Activated CD4-positive, alpha-beta T cell treated with anti-CD3 and anti-CD28 coated beads for 4 hours (primary cell): ENCODE measurements at places on chromosomes 13 and 19.
A peak's percentile ranks its signal among the peaks of the same experiment; 100 is the strongest.

- no peak for DNase-seq
Observed at GRCh38 chr13:30923418-30923817, 9.0 kb upstream of the TEX26 start.

GRCh38 chr13:108877300-108877699 lies 247.9 kb downstream of the MYO16 start:
- DNase-seq, result no peak

GRCh38 chr13:41909506-41909905 lies 51.4 kb downstream of the VWA8 start:
- DNase-seq, result no peak

DNA sequence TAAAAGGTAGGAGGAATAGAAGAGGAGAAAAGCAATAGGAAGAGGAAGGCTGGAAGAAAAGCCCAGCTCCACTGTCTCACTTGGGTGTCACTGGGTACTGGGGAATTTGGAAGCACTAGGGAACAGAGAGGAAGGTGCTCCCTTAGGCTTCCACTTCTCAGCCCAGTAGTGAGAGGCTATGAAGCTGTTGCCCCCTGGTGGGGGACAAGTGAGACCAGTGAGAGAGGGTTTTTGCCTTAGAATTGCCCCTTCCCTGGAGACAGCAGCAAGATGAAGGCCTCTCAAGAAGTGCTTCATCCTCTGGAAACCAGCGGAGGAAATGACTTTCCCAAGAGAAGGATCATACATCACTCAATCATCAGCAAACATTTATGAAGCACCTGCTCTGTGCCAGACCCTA lies 4.7 kb upstream of the ZNF606 start:
- DNase-seq, result no peak

GRCh38 chr13:24203811-24204210 lies 43.3 kb downstream of the SPATA13 start:
- no peak for DNase-seq

DNA sequence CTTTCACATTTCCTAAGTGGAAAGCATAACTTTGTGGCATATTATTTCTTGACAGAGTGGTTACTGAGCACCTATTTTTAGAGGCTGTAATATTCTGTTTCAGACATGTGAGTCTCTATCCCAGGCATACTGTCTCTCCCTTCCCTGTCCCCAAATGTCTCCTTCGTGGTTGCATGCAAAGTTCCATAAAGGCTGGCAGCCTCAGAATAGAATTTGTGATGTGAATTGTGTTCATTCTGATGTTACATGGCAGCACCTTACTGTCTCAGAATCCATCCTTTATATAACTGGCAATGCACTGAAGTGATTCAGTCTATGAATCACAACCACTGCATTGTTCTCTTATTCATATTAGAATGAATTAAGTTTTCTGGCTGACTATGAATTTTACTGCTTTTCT lies 89.0 kb upstream of the SLC7A1 start:
- DNase-seq, result no peak

- no peak for DNase-seq
Observed at GRCh38 chr19:55220525-55220924, 8.0 kb downstream of the TMEM86B start.

- DNase-seq, result no peak
Observed at GRCh38 chr19:29395111-29395733, 130.6 kb upstream of the VSTM2B start.

- no peak for DNase-seq
Observed at GRCh38 chr19:45297674-45298073, 25.0 kb downstream of the CKM start.

DNA sequence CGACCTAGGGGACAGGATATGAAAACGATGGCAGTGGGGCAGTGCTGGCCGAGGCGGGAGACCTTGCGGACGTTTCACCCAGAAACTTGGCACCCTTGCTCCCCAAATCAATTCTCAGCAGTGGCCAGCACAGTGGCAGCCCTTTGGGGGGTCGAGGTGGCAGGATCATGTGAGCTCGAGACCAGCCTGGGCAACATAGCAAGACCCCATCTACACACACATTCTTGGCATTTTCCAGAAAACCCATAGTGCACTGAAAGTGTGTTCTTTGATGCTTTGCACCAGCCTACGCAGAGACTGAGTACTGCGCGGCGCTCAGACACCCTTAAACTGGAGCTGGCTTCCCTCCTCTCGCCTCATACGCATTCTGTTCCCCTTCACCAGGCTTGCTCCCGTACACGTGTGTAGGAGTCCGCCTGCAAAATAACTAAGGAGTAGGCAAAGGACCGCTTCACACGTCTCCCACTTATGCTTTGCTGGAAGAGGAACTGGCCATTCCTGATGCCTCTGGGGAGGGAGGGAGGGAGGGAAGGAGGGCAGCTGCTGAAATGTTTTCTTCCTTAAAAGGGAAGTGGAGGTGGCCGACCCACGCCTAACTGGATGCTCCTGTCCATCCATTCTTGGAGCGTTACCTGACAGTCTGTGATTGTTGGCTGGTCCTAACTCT lies 23.5 kb upstream of the MIER2 start:
- DNase-seq, result no peak

GRCh38 chr19:30017172-30017571 lies 75.1 kb downstream of the URI1 start:
- DNase-seq, result no peak

- no peak for DNase-seq
Observed at GRCh38 chr13:46315491-46316075, 71.5 kb downstream of the RUBCNL start.

DNA sequence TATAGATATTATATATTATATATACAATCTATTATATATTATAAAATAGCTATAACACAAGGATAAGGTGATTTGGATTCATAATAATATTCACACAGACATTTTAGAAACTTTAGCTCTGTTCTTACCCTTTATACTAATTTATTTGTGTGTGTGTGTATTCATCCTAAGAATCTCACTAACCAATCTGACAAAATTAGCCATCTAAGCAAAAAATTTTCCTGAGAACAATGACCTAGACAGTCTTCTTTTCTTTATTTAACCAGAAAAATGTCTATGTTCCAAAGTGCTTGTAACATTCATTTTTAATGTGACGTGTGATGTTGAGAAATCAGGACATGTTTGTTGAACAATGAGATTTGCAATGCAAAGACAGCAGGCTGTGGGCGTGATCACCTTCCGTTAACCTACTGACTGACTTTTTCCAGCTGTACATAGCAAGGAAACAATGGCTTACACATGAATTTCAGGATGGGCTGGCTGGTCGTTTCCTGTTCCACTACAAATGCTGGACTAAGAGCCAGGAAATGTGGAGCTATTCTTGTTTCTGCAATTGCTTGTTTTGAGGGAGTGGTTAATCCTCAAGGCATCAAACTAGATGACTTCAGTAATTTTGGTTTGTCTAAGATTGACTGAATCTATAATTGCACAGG lies 634.6 kb upstream of the ARGLU1 start:
- no peak for DNase-seq

- no peak for DNase-seq
Observed at GRCh38 chr19:6720369-6721137, at the start of gene C3. Gene C3 (minus strand): TSS chr19:6720650. CDS start chr19:6720589, 61 bp downstream.

DNA sequence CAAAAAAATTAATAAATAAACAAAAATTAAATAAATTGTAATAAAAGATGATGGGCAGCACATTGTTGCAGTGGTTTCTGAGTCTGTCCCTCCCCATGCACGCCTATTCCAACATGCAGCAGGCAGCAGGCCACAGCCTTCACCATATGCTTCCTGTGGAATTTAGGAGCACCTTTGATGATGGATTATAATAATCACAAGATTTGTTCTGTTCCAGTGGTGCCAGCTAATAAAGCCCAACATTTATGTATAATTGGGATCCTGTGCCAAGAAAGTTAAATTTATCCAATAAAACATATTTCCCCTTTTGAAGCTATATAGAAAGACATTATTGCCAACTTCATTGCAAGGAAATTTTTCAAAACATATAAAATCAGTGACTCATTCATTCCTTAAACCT lies 328.6 kb downstream of the FGF14 start:
- no peak for DNase-seq

- no peak for DNase-seq
Observed at GRCh38 chr13:93079294-93079693, 147.3 kb upstream of the GPC6 start.

- no peak for DNase-seq
Observed at GRCh38 chr13:95153647-95154412, 147.4 kb downstream of the ABCC4 start.

DNA sequence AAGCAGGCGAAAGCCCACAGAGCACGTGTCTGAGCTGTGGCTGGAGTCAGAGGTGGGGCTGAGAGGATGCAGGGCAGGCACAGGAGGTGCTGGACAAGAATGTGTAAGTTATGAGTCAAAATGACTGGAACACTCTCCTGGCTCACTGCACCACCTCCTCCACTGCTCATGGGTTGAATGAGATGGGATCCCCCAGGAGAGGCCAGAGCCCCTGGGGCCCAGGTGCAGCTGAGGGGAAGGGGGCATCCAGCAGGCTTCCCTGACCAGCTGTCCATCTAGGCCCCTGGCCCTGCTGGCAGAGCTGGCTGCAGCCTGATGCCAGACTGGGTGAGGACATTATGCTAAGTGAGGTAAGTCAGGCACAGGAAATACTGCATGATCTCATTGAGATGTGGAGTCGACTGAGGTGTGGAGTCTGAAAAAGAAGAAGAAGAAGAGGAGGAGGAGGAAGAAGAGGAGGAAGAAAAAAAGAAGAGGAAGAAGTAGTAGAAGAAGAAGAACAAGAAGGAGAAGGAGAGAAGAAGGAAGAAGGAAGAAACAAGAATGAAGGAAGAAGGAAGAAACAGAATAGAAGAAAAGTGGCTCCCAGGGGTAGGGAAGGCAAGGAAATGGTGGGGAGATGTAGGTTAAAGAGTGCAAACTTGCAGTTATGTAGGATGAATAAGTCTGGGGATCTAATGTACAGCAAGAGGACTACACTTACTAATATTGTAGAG lies 747.4 kb downstream of the UQCRFS1 start:
- DNase-seq, result no peak

- no peak for DNase-seq
Observed at GRCh38 chr19:31597616-31598015, 248.4 kb upstream of the TSHZ3 start.

- DNase-seq, result peak; percentile 45
Observed at GRCh38 chr19:39407660-39408391, 1.2 kb downstream of the ZFP36 start.

- DNase-seq, result no peak
Observed at GRCh38 chr13:51786425-51787265, 17.3 kb downstream of the DHRS12 start.

DNA sequence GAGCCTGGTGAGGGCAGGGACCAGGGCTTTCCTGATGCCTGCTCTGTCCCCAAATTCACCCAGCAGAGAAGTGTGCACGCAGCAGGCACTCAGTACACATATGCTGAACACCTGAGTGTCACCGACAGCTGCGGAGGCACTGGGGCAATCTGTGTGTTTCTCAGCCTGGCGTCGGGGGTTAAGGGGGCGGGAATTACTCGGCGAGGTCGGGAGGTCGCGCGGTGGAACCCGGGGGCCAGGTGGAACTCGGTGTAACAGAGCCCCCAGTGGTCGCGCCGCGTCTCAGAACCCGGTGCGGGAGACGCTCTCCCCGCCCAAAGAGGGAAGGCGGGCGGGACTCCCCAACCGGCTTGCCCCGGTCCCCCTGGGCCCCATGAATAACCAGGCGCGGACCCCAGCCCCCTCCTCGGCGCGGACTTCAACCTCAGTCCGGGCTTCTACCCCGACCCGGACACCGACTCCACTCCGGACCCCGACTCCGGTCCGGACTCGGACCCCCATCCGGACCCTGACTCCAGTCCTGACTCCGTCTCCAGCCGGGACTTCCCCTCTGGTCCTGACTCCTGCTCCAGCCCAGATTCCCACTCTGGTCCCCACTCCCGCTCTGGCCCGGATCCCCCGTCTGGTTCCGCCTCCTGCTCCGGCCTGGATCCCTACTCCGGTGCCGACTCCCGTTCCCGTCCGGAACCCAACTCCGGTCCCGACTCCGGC lies at the start of gene SELENOV:
Gene SELENOV (plus strand): TSS at position 300 of the 711 bp plus-strand sequence. CDS start 74 bp downstream, at position 374.
- DNase-seq, result no peak

DNA sequence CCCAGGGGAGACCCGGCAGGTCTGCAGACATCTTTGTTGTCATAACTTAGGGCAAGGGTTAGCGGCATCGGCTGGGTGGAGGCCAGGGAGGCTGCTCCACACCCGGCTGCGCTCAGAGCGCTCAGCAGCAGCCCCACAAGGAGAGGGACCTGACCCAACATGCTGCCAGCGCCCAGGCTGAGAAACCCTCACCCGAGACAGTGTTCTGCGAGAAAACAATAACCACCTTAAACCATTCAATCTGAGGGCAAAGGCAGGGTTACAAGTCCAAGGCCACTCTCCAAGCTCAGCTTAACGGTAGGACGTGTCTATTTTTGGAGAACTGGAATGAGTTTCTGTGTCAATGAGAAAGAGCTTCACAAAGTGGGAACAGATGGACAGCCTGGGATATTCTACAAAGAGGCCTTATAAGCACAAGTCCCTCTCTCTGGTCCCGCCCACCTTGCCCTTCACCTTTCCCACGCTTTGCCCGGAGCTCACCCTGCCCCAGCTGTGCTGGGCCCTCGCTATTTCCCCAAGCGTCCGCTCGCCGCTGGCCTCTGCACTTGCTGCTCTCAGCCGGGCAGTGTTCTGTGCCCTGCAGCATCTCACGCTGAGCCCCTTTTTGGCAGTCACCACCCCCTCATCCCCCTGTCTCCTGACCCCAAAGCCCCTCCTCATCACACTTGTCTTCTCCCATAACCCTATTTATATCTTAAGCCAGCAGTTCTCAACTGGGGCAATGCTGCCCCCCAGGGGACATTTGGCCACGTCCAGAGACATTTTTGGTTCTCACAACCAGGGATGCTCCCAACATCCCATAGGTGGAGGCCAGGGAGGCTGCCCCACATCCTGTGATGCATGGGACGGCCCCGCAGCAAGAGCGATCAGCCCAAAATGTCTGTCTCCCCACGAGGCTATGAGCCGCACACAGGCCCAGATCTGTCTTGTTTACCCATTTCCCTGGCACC lies 17.6 kb downstream of the PPP1R12C start:
- DNase-seq, result no peak

DNA sequence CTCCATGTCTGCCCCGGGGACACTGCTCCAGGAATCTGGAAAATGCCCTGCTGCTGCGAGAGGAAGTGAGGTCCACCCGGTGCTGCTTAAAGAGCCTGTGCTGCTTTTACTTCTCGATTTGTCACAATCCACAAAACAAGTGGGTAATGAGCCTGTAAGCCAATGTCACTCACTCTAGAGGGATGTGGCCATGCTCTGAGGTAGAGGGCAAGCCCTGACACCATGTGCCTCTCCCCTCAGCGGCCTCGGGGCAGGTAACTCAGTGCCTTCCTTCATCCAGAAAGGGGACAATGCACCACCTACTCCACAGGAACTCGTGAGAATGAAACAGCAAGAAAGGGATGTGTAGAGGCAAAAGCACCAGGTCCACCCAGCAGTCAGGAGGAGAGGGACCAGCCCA lies 106.2 kb downstream of the TUBA3C start:
- no peak for DNase-seq

GRCh38 chr19:46736531-46737297 lies 9.1 kb upstream of the FKRP start:
- no peak for DNase-seq

DNA sequence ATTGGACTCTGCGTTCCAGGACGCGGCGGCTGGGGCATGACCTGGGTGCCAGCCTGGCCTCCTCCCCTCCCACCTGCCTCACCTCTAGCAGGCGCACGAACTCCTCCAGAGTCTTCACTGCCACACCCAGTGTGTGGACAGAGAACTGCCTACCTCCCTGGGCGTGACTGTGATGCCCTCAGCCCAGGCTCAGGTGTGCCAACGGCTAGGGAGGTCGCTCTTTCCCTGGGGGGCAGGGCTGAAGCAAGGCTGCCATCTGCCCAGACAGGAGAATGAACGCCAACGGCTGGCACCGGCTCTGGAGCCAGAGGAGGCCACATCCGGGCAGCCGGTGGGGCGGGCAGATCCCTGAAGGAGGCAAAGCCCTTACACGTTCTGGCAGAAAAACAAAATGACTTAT lies 11.3 kb downstream of the NANOS3 start:
- DNase-seq, result no peak

- DNase-seq, result no peak
Observed at GRCh38 chr19:51461723-51462161, 3.5 kb upstream of the SIGLEC8 start.
